ENCODE measurements at places on chromosomes 7 and 10. TPM values are rescaled to one million over a fixed set of nuclear protein-coding genes. Genes with fewer than 3 reads are reported as not detected.

TMEM213 gene
- total RNA-seq: not detected

LRRC18 gene
- not detected for total RNA-seq

DGKI gene
- total RNA-seq: 1.8 TPM

WNT16 gene
- not detected for total RNA-seq

GNB2 gene
- 200 TPM for total RNA-seq

DNA sequence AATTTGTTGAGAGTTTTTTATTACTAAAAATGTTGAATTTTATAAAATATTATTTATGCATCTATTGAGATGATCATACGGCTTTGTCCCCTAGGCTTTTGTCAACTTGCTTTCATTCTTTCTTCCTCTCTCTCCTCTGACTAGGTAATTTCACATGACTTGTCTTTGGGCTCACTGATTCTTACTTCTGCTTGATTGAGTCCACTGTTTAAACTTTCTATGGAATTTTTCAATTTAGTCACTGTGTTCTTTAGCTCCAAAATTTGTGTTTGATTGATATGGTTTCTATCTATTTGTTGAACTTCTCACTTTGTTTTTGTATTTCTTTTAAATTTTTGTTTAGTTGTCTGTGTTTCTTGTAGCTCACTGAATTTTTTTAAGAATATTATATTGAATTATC lies 65.9 kb upstream of the PTPRZ1 start:
- DNase-seq: no peak

GRCh38 chr7:2955269-2955668 lies 88.4 kb downstream of the CARD11 start:
- no peak for DNase-seq

DNA sequence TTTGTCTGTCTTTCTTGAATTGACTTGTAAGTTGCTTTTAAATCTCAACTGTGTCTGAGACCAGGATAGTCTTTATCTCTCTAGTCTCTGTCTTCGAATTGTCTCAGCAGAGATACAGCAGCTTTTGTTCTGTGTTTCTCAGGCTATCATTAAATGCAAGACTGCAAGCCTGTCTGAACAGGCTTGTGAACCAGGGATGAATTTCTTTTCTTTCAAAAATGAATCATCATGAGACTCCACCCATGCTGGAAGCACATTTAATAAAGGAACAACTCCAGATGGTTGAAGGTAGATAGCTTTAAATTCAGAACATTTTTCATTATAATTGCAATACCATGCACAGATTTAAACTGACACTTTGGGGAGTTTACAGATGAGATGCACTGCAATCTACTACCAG lies 155.9 kb downstream of the SEC23IP start:
- no peak for DNase-seq

DNA sequence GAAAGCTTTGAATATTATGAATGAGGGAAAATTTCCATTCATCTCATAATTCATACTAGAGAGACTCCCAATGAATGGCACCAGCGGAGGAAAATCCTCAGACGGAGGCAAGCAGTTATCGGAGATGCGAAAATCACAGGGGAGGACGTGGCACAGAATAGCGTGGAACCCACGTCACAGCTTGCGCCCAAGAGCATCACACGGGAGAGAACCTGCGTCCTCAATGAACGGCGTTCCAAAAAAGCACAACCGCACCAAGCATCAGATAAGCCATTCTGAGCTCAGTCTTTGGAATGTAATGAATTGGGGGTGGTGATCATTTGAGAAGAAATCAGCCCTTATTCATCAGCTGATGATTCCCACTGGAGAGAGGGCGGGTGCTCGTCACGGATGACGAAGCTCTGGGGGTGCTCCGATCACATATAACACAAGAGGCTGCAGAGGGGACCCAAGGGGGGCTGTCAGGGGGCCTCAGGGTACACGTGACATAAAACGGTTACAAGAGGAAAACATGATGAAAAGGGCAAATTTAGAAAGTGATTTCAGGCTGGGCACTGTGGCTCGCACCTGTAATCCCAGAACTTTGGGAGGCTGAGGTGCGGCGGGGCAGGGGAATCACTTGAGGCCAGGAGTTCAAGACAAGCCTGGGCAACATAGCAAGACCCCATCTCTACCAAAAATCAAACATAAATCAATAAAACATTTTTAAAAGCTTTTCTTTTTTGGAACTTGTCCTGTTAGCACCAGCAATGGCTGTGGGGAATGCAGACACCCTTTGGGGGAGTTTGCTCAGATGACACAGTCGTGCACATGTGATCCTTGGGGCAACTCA lies 33.8 kb upstream of the FIS1 start:
- DNase-seq: no peak

- no peak for DNase-seq
These were observed 2.2 kb upstream of the VSTM4 start for GRCh38 chr10:49117376-49118070.

DNA sequence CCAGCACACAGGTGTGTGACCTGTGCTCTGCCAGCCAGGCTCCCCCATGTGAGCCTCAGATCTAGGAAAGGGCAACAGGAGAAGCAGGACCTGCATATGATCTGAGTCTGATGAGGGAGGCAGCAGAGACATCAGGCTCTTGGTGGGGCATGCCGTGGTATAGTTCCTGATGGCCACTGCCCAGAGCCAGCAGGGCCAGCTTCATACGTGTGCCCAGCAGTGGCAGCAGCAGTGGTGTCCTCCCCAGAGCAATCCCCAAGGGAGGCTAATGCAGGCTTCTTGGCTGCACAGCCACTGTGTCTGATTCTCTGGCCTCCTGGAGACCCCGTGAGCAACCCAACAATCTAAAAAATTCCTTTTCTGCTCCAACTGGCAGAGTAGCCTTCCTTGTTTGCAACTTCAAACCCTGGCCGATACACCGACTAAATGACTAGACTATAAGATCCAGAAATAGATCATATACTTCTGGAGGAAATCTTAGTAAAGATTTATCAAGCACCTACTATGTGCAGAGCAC lies 230.6 kb upstream of the ZMIZ1 start:
- DNase-seq: no peak

DNA sequence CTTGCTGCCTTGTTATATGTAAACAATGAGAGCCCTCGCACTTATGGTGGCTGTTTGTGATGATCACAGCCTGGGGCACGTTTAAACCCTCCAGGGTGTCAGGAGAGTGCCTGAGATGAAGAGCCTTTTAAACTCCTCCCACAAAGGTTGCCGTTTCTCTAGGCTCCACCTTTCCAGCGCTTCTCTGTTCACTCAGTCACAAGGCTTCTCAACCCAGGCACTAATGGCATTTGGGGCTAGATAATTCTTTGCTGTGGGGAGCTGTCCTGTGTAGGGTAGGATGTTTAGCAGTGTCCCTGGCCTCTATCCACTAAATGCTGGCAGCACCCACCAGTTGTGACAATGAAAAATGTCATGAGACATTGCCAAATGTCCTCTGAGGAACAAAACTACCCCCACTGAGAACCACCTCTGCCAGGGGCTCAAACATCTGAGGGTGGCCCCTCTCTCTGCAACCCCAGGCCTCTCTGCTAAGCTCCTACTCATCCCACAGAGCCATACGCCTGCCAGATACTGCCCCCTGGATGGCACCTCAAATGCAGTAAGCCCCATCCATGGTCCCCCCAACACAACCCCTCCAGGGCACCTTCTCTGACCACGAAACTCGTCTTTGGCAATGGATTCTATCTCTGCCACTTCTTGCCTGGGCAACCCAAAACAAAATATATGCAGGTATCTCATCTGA lies 144.3 kb upstream of the ZMIZ1 start:
- DNase-seq: no peak

- no peak for DNase-seq
These were observed 229.0 kb downstream of the PRPF18 start for GRCh38 chr10:13815756-13816155.

- DNase-seq: no peak
These were observed 162.9 kb downstream of the MBL2 start for GRCh38 chr10:52609626-52610240.

DNA sequence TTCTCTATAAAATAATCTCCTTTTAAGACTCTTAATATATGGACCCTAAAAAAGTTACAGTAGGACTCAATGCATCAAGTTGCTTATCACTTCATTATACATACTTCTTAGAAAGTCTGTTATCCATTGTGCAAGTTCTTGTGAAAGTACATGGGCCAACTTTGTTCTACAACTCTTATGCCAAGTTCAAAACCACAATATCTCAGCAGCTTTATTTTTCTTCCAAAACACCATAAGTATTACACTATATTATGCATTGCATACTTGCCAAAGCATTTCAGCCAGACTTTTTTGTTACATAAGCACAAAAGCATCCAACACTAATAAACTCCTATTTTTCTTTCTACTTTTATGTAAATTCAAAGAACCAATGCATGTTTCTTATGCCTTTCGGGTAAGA lies 94.4 kb downstream of the AHR start:
- DNase-seq: no peak

DNA sequence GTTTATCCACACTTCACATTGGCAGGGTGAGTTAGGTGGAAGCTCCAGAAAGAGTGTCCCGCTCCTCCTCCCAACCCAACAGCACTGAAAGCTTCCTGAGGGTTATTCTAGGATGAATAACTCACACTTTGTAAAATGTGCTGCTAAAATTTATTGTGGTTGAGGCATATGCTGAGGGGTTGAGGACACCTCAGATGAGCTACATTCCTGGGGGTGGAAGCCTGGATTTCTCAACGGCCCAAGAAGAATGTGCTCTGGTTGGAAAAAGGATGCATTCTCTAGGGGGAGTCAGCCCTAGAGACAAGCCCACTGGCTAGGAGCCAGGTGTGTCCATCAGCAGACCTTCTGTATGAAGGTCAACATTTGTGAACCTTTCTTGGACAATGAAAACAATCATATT lies 91.5 kb upstream of the PDE1C start:
- no peak for DNase-seq

- no peak for DNase-seq
These were observed 1.3 kb downstream of the FAS start for GRCh38 chr10:88991899-88992320.

DNA sequence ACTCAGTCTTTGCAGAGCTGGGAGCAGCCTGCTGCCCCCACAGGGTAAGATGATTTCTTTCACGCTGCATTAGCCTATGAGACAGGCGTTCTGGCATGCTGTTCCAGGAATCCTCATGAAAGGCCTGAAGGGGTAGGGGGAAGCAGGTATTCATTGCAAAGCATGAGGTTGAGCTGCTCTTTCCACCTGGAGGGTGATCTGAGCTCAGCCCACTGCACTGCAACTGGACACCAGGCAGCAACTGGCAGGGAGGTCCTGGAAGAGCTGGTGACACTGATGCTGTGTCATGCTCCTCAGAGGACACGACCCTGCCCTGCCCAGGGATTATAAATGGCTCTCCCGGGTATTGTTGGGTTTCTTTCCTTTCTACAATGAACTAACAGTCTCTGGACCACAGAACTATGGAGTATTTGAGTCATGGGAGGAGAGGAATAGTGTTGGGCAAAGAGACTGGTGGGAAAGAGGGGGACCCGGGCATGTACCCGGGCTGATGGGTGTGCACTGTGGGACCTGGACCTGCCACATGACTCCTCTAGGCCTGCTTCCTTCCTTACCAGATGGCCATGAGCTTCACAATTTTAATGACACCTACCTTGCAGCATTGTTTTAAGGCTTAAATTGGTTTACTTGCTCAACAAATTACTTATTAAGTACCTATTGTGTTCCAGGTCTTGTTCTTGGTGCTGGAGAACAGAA lies 24.3 kb downstream of the SLC25A28 start:
- DNase-seq: no peak

GRCh38 chr10:12022580-12023257 lies 19.9 kb downstream of the UPF2 start:
- DNase-seq: no peak

- DNase-seq: no peak
These were observed 115.0 kb downstream of the GFRA1 start for GRCh38 chr10:116158036-116158435.
